ENCODE measurements at places on chromosomes 3 and 15. TPM values are rescaled to one million over a fixed set of nuclear protein-coding genes. Genes with fewer than 3 reads are reported as not detected.

The TIGIT gene
- 12.4 TPM for total RNA-seq

The TMEM212 gene
- total RNA-seq: not detected

- no peak overlapping the region for H3K27ac ChIP-seq
- no peaks in the 10 kb centered on the region for H3K4me1 ChIP-seq
- no peak for DNase-seq
- H3K36me3 ChIP-seq: no peaks in the 10 kb centered on the region
- no peaks in the 10 kb centered on the region for H3K27me3 ChIP-seq
- no peak overlapping the region for H3K4me3 ChIP-seq
Measured at GRCh38 chr3:60730371-60730770, 520.9 kb downstream of the FHIT start.

DNA sequence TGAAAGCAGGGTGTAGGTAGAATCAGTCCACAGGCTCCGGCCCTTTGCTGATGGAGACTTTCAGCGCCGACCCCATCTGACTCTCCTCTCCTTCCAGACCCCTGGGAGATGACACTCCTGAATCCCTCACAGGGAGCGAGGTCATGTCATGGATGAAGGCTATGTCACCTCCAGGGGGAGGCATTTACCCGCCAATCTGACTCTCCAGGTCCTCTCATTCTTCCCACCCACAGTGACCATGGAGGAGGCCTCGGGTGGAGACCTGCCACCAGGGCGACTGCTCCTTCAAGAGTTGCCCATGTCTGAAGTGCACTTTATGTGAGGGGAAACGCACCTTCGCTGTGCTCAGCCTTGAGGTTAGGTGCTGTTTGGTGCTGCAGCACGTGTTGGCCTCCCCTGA, 112.7 kb downstream of the KLF13 start:
- no peak overlapping the region for H3K4me3 ChIP-seq
- peaks cover 68% of the 10 kb centered on the region for H3K4me1 ChIP-seq
- H3K27me3 ChIP-seq: no peaks in the 10 kb centered on the region

- no peak overlapping the region for H3K27ac ChIP-seq
- H3K4me3 ChIP-seq: no peak overlapping the region
- no peaks in the 10 kb centered on the region for H3K36me3 ChIP-seq
- DNase-seq: no peak
Measured at GRCh38 chr15:85865070-85865684, 70.5 kb upstream of the KLHL25 start.

GRCh38 chr15:29785642-29786041, 36.6 kb downstream of the TJP1 start:
- no peaks in the 10 kb centered on the region for H3K36me3 ChIP-seq
- H3K27me3 ChIP-seq: no peaks in the 10 kb centered on the region
- H3K4me3 ChIP-seq: no peak overlapping the region
- no peaks in the 10 kb centered on the region for H3K4me1 ChIP-seq
